ENCODE measurements at places on chromosomes 6 and 20.

DNA sequence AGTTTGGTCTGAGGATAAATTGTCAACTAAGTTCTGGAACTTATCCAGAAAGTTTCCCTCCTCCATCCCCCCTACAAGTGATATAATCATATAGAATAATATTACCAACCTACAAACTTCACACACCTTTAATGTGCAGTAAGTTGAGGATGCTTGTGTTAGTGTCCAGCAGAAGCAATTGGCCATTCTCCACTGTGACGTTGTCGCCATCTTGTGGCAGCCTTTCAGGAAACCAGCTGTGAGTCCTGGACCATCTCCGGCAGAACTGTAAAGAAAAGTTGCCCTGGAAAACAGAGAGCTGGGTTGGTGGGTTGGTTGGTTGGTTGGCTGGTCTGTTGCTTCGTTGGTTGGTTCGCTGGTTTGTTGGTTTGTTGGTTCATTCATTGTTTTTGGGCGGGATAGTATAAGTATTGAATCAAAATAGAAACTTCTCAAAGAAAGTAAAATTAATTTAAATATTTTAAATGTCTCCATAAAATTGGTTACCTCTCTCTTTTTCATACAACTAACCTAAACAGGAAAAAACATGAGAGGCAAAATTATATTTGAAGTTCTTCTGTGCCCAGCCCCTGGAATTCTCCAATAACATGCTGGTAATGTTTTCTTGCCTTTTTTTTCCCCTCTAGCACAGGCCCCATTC lies 127.5 kb downstream of the PKHD1 start:
- DNase-seq: peak; percentile 86

DNA sequence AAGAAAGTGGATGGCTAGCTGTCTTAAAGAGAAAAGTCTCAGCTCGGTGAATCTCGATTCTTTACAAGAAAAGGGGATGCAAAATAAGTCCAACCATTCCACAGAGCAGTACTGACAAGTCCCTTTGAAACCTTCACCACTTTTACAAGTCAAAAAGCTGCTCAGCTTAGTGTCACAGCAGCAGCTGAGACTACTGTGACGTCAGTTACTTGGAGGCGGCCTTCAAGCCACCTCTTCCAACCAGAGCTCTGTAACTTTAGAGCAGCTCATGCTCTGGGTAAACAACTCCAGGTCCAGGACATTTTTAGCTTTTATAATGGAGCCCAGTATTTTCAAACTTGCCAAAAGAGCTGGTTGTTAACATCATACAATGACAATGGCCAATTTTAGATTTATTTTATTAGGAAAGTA lies at the start of gene KIAA0408:
Gene KIAA0408, minus strand, starts transcription at position 159 of the 411 bp plus-strand sequence. CDS start 5,408 bp downstream, outside the sequence.
- peak; percentile 84 for DNase-seq

DNA sequence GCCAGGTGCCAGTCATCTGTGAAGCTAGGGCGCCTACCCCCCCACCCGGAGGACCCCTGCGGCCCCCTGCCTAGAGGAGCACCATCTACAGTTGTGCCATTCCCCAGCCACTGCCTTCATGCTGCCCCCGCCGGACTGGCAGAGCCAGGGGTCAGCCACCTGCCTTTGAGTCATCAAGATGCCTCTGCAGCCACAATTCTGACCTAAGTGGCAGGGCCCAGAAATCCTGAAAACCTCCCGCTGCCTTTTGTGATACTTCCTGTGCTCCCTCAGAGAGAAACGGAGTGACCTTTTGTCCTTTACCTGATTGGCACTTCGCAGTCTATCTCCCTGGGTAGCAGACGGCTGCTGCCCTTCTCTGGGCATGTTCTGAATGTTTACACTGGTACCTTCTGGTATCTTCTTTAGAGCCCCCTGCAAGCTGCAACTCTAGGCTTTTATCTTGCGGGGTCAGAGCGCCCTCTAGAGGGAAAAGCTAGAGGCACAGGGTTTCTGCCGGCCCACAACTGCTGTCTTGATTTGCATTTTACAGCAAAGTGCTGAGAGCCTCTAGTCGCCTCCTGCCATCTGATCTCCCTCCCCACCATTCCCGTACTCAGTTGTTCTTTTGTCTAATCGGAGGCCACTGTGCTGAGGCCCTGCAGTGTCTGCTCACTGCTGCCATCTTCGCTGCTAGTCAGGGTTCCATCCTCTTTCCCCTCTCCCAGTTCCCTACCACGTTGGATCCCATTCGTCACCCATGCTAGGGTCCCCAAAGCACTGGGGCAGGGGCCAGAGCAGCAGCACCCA lies 26.9 kb downstream of the SPATA2 start:
- DNase-seq: no peak

- no peak for DNase-seq
Observed at GRCh38 chr20:34773726-34774125, 51.7 kb downstream of the NCOA6 start.
